Caudate nucleus (tissue), 63 donors: ENCODE measurements at places on chromosomes 13 and 19.

DNA sequence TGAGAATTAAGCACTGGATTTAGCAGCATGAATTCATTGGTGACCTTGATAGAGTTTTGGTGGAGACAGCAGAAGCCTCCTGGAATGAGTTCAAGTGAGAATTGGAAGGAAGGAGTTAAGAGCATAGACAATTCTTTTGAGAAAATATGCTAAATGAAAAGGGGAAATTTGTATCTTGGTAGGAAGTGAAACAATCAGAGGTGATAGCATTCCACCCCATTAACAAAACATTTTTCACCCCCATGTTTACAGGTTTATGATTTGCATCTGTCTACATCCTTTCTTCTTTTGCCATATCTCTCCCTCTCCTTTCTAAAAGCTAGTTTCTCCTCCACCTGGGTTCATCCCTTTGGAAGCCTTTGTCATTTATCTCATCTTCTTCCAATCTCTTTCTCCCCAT is 27.5 kb downstream of the LNX2 start:
- DNase-seq, result no peak

DNA sequence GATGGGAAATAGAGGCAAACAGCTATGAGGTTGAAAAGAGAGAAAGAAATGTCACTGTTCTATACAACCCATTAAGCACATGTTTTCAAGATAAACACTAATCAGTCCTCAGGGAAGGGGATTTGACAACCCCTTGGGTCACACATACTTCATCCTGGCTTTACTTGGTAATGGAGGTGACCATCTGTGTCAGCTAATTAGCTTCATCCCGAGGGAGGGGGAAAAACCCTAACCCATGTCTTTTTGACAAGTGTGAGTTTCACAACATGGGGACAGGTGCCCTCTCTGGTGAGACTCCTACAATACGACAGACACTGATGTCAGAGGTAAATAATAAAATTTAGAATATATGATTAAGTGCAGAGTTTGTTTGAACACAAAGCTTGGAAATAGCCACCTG is 43.1 kb downstream of the ZNF611 start:
- no peak for DNase-seq

DNA sequence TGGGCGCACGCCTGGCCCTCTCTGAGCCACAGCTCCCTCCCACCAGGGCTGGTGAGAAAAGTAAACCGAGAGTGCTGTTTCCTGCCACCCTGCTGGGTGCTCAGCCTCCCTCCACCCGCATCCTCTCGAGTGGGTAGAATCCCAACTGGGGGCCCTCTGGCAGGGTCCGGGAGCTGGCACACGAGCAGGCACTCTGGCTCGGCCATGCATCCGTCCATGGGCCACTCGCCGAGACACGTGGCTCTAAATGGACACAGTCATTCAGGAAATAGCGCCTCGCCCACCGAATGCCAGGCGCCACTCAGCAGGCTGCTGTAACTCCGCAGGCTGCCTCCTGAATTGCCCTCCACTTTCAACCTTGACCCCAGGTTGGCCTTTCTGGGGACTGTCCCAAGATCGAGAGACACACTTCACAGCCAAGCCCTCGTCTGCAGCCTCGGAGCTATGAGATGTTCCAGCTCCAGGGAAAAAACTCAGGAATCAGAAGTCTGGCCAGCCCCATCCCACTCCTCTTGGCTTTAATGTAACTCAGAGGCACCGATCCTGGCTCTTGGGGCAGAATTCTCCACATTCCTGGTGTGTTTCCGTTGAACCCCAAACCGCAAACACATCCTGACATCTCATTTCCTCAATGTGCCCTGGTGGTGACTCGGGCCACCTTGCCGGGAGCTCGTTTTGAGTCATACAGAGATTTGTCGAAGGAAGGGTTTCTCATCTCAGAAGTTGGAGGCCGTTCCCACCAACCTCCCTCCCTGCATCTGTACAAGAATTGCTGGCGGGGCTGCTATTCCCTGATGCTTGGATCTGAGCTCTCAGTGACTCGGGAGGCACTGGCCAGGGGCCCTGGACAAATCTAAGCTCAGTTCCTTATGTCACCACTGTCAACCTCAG is 14.1 kb downstream of the KLF2 start:
- no peak for DNase-seq

GRCh38 chr13:46101484-46102254 is 3.2 kb downstream of the CPB2 start:
- no peak for DNase-seq

GRCh38 chr13:46039411-46040182 is 12.9 kb downstream of the ZC3H13 start:
- no peak for DNase-seq

DNA sequence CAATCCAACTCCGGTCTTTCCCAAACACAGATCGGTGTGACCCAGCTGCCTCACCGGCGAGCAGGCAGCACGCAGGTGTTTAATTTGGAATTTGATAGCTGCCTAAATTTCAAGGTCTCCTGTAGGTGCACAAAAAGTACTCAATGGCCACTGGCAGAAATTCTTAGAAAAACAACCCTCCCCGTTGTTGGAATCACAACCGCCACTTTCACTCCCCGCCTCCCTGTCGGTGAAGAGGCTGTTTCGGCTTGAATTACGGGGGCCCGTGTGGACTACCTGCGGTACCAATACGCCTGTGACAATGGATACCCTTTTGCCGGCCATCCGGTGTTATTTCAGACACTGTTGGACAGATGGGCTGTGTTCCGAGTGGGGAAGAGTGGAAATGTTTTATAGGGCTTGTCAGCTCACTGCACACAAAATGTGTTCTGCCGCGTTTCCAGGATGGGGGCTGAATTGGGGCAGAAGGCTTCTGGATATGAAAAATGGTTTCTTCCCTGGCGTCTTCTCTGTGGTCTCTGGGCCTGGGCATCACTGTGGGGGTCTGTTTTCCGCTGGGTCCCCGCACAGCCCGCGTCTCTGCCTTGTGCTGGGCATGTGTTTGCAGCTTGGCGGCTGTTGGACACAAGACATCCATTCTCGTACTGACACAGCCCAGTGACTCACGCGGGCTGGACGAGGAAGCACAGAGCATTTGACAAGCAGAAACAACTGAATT is 45.4 kb downstream of the ZIC5 start:
- DNase-seq, result no peak

DNA sequence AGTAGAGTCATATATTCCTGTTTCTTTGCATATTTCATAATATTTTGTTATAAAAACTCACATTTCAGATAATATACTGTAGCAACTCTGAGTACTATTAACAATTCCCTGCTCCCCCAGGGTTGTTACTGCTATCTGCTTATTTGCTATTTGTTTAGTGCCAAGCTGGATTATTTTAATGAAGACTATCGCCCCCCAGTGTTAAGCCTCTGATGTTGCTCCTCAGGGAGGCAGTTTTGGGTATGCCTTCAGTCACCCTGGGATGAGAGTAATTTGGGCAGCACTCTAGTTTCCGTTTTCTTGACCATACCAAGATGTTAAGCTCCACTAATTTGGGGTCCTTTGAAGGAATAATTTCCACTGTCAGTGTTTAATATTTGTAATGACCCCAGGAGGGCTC is 46.0 kb downstream of the MICU2 start:
- no peak for DNase-seq

GRCh38 chr19:8518536-8518935 is 4.6 kb upstream of the ZNF414 start:
- no peak for DNase-seq

DNA sequence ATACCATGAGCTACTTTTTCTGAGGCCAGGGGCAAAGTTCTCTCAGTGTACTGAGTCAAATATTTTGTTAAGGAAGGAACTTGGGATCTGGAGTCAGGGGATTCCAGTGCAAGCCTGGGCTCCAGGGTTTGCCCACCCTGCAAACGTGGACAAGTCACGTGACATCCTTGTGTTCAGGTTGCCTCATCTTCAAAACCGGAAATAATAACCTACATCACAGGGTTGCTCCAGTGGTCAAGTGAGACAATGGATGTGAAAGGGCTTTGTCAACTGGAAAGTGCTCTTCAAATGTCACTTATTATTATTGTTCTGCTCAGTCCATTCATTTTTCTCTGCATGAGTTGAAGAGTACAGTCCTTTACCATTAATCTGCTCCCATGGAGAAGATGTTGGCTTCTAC is 414.9 kb downstream of the COG6 start:
- no peak for DNase-seq

- DNase-seq, result no peak
These were observed 767.7 kb downstream of the LIG4 start for GRCh38 chr13:107447591-107447990.

DNA sequence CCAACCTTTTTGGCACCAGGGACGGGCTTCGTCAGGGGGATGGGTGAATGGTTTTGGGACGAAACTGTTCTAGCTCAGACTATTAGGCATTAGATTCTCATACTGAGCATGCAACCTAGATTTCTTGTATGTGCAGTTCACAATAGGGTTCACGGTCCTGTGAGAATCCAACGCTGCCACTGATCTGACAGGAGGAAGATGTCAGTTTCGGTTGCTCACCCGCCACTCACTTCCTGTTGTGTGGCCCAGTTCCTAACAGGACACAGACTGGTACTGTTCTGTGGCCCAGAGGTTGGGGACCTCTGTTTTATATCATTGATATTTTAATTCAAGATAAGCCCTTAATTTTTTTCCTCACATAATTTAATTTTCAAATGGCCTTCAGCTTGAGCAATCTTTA is 26.7 kb upstream of the TDRD3 start:
- DNase-seq, result no peak

DNA sequence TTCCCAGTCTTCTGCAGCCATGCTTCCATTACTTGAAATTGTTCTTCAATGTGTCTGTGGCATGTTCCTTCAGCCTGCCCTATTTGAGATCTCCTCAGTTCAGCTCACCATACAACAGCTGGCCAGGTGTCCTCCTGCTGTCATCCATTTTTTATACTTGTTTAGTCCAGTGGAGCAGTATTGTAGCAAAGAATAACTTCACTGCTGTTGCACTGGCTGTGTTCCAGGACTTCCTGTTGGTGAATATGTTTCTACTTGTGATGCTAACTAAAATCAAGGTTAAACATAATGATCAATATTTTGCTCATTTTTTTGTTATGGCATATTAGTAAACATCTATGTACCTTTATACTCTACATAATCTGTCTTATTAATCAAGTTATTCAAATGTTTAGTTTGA is 1394.1 kb downstream of the PCDH9 start:
- DNase-seq, result no peak

DNA sequence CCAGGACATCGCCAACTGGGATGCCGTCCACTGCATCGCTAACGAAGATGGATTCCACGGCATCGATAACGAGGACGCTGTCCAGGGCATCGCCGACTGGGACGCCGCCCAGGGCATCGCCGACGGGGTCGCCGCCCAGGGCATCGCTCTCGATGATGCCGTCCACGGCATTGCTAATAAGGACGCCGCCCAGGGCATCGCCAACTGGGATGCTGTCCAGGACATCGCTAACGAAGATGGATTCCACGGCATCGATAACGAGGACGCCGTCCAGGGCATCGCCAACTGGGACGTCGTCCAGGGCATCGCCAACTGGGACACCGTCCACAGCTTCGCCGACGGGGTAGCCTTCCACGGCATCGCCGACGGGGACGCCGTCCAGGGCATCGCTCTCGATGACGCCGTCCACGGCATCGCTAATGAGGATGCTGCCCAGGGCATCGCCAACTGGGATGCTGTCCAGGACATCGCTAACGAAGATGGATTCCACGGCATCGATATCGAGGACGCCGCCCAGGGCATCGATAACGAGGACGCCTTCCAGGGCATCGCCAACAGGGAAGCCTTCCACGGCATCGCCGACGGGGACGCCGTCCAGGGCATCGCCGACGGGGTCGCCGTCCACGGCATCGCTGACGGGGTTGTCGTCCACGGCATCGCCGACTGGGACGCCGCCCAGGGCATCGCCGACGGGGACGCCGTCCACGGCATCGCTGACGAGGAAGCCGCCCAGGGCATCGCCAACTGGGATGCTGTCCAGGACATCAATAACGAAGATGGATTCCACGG is 948.4 kb downstream of the TUBA3C start:
- no peak for DNase-seq

GRCh38 chr19:41023193-41023592 is 32.1 kb downstream of the CYP2B6 start:
- no peak for DNase-seq

GRCh38 chr13:21402586-21403307 is 56.4 kb downstream of the ZDHHC20 start:
- DNase-seq, result no peak

DNA sequence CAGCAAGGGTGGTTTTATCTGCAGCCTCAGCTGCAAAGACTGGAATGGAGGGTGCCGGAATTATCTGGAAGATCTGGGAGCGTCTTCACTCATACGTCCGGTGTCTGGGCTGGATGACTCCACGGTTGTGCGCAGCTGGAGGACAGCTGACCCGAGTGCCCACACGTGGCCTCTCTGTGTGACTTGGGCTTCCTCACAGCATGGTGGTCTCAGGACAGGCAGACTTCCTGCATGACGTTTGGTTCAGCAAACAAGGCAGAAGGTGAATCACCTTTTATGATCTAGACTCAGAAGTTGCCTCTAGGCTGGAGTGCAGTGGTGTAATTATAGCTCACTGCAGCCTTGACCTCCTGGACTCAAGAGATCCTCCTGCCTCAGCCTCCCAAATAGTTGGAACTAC is 33.2 kb downstream of the CACNG6 start:
- no peak for DNase-seq

- DNase-seq, result no peak
These were observed 2.0 kb upstream of the CEBPA start for GRCh38 chr19:33304371-33304759.

DNA sequence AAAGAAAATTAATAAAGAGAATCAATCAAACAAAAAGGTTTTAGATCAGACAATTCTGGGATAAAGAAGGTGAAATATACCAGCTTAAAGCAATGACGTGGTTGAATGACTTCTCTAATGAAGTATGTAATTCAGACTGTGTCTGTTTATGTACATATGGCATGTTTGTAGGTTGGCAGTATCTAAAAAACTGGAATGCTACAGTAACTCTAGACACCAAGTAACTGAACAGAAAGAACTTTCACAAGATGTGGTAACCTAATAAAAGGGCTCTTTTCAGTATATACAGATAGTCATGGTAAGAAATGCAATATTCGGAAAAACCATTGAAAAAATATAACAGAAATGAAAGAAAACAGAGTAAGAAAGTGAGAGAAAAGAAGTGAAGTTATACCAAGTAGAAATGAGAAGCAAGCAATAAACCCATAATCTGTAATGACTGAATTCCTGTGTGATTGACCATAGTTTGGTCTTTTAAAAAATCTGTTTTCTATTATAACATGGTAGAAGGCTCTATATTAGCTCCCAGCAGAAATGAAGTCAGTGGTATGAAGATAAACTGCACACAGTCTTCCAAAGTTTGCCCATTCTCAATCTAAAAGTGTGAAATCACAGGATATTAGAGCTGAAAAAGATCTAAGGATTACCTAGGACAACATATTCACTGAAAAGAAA is 31.4 kb downstream of the ELF1 start:
- DNase-seq, result no peak

DNA sequence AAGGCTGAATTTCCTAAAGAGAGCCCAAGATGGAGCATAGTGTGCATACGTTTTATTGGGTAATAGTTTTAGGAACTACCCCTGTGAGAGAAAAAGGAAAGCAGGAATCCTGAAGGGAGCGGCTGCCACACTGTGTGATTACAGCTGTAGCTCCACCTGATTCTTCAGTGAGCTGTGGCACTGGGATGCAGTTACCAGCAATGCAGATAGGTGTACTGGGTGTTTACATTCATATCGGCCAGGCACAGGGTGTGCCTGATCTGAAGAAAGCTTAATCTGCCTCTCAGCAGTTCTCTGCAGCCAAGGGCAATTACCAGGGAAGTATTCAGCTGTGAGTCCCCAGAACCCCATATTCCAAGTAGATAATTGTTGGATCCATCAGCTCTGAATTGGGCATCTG is 1541.8 kb downstream of the EFNB2 start:
- no peak for DNase-seq
